ENCODE measurements at places on chromosomes 12 and 14.

GRCh38 chr14:73640796-73641365 is 3.9 kb upstream of the DNAL1 start:
- DNase-seq = no peak

- no peak for DNase-seq
Measured at GRCh38 chr14:22471545-22472121, 117.4 kb downstream of the DAD1 start.

DNA sequence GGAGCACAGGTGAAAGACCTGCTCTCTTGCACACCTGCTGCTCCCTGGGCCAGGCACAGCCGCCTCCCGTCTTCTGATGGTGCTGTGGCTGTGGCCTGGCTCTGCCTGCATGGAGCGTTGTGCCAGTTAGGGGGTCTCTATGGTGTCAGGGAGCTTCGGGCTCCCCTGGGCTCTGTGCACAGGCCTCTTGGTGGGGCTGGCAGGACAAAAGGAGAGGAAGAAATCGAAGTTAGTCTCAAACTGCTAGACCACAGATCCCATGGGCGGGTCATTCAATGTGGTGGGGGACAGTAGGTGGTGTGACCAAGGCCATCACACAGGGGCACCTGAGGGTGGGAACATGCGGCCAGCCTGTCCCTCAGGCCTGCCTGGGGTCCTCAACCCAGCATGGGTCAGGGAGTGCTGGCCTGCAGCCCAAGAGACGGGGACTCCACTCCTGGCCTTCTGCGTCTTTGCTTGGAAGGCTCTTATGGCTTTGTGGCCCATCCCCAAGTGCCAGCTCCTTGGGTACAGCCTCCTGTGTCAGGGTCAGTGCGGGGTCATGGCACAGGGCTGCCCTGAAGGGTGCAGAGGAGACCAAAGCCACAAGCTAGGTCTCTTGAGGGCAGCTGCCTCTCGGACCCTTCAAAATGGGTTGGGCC is 84.1 kb downstream of the KIF26A start:
- no peak for DNase-seq

GRCh38 chr12:117212563-117213190 is 22.4 kb upstream of the FBXO21 start:
- peak; percentile 77 for DNase-seq

DNA sequence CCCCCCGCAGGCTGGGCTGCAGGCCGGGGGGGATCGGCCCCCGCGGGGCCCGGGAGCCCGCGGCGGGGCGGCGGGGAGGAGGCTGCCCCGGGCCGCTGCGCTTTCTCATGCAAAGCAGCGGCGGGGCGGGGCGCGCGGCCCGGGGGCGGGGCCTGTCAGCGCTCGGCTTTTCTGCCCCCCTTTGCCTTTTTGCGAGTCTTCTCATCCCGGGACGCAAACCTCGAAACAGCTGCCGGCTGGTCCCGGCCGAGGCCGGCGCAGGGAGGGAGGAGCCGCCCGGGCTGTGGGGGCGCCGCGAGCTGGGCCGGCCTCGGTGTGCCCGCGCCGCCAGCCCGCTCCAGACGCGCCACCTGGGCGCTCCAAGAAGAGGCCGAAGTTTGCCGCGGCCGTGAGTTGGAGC is at the start of gene FZD10:
TSS of gene FZD10 (plus strand) at position 198 of the 400 bp plus-strand sequence. CDS start 479 bp downstream, outside the sequence.
- no peak for DNase-seq

DNA sequence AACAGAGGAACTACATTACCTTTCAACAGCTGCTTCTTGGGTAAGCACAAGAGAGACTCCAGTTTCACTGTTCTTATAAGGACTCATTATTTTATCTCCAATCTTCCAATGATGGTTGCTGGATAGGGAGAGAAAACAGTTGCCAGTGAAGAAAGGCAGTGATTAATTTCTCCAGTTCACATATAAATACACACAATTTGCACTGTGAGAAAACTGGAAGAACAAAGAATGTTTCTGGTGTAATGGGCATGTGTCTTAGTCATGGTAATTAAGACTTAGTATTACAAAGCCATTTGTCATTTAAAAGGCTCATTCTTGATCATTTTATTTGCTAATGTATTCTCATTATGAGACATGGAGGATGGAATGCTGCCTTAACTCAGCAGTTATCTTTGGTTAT is 78.0 kb upstream of the FAR2 start:
- DNase-seq = no peak

- no peak for DNase-seq
Measured at GRCh38 chr12:6229224-6230218, 29.3 kb downstream of the CD9 start.

GRCh38 chr12:26631846-26632245 is 201.1 kb downstream of the ITPR2 start:
- DNase-seq = peak; percentile 50

- DNase-seq = no peak
Measured at GRCh38 chr14:92789457-92790089, 4.5 kb upstream of the GOLGA5 start.

- peak; percentile 9 for DNase-seq
Measured at GRCh38 chr12:96140174-96140573, 54.0 kb upstream of the ELK3 start.

- peak; percentile 94 for DNase-seq
Measured at GRCh38 chr12:19273482-19274330, 144.2 kb downstream of the PLEKHA5 start.

DNA sequence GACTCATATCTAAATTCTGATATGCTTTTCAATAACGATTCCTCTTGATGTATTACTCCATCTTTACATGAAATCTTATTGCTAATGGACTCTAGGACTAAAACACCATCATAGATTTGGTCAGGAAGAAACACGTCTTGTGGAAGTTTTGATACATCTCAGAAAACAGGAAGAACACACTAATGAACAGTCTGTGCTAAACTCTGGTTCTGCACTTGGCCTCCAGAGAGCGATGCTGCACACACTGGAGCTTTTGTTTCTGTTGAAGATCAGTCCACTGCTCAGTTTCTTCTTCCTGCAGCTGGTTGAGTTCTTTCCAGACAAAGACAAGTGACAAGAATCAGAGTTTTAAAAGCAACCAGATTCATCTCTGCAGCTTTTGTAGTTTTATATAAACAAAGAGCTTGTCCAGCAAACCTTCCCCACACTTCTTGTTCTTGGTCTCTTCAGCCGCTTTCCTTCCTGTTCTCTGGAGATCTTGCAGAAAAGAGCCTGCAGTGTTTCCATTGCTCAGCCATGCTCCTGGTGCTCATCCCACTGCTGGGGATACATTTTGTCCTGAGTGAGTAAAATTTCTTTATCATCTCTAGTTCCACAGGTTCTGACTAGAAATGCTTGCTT is 229.1 kb upstream of the OR4E1 start:
- DNase-seq = peak; percentile 29

GRCh38 chr12:50016501-50017475 is 8.5 kb downstream of the RACGAP1 start:
- peak; percentile 62 for DNase-seq

GRCh38 chr14:81295958-81296923 is 75.5 kb upstream of the GTF2A1 start:
- DNase-seq = no peak

DNA sequence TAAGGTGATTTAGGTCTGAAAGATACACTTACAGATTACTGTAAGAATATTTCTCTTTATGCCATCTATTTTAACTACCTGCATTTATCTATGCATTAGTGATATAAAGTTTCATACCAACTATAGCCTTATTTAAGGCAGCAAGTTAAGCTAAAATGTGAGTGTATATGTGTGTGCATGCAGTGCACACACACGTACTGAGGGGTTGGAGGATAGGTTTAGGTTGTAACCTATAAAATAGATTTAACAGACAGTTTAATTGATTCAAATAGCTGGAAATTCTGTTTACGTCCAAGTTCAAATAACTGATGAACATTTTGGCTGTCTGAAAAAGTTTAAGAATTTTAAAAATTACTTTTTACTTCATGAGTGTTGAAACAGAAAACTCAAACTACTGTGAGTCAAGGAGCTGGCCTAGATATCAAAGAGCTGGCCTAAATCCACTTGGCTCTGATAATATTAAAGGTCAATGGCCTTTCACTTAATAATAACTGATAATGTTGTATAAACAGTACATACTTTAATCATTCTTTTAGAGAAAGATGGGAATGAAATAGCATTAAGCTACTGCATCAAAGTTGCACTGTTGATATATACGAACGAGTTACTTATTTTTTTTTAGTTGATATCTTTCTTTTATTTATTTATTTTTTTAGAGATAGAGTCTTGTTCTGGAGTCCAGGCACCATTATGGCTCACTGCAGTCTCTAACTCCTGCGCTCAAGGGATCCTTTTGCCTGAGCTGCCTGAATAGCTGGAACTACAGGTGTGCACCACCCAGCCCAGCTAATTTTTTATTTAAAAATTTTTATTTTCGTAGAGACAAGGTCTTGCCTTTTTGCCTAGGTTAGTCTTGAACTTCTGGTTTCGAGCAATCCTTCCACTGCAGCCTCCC is 13.8 kb upstream of the KCNJ8 start:
- no peak for DNase-seq

DNA sequence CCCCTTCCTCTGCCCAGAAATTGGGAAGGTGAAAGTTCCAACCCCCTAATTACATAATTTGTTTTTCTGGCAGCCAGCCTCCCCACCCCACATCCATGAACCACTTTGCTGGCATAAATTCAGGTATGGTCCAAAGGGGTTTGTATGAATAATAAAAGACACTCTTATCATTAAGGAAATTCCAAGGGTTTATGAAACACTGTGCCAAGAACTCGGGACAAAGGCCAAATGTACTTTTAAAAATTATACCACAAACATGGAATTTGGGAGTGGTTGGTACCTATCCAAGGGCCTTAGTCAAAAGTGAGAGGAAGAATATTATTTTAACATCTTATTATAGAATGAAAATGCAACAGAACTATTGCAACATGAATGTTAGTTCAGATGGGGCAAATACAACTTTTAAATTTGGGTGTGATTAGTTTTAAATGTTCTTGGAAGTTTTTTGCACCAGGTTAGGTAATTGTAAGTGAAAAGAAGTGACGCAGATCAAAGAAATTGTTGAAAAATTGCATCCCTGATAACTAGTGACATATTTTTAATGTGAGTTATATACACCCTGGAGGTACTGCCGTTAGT is 217.8 kb downstream of the TMEM117 start:
- no peak for DNase-seq

DNA sequence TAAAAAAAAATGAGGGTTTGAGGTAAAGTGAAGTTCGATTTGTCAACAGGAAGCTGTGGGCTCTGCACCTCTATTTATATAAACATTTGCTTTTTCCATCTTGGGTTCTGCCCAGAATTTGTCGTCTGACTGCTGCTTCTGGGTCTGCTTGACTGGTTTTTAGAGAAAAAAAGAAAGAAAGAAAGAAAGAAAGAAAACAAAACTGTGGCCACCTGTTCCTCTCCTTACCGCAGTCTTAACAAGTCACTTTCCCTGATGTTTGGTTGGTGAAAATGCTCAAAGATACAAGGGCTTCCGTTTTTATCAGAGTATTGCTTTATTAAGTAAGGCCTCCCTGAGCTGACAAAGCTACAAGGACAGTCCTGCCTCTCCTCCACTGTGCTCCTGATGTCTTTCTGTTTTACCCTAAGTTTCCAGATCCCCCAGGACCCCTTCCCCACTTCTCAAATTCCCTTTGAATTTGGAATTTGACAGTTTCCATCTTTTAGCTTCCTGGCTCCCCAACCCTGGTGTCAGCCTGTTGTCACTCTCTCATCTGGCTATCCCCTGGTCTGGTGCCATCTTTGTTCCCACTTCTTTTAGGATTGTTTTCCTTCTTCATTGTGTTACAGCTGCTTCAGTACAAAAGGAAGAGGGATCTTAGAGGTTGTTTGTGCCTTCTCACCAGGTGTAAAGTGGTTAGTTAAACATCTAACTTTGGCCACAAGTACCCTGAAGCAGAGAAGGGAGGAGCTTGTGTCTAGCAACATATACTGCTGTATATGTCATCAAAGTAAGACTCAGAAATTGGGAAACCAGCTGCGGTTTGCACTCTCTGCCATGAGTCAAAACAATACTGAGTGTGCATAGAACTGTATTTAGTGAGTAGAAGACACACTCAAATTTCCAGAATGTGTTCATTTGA is 18.0 kb downstream of the MFAP5 start:
- DNase-seq = no peak

GRCh38 chr12:26010293-26010821 is 51.9 kb downstream of the RASSF8 start:
- no peak for DNase-seq

DNA sequence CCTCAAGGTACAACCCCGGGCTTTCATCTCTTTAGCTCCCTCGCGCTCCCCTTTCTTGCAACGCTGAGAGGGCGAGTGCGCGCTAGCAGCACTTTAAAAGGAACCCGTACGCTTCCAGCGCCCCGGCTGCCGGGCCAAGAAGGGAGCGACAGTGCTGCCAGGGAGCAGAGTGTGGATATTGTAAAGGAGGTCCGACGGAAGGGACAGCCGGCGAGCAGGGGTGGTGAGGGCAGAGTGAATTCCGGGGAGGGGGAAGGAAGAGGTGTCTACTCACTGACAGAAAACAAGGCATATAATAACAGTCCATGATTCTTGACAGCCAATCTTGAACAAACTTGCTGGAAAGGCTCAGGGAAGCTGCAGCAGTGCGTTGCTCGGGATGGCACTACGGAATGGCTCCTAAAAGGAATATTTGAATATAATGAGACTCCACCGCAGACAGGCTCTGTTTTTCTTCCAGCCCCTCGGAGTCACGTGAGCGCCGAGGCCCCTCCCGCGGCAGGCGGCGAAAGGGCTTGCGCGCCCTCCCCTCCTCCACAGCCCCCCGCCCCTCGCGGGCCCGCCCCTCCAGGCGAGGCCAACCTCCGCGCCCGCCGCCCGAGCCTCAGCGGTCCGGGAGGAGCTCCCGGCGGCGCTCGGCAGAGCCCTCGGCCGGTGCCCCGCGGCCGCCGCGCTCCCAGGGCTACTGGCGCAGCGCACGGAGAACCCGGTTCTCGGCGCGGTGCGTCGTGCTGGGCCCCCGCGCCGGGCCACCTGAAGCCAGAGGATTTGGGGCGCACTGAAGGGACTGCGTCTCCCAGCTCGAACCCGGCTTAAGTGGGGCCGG is 3.4 kb downstream of the BMP4 start:
- peak; percentile 55 for DNase-seq

- DNase-seq = peak; percentile 26
Measured at GRCh38 chr14:65959563-65960024, 526.6 kb upstream of the CCDC196 start.

DNA sequence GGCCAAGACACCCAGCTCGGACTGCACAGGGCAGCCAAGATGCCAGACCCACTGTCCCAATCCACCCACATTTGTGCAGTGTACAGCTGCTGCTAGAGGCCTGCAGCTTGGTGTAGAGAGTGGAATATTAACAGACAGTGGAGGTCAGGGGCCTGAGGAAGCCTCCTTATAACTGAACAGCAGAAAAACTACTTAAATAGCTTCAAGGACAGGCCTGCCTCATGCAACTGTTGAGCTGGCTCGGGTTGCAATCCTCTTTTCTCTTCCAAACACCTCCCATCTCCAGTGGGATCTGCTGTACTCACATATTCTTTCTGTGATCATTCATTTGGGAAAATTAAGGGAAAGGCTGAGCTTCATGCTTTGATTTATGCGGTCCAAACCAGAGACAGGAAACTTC is 1043.2 kb upstream of the TMEM132C start:
- DNase-seq = no peak
